ENCODE measurements at places on chromosomes 12 and 14.
A peak's percentile ranks its signal among the peaks of the same experiment; 100 is the strongest.

GRCh38 chr12:80553316-80553715, 109.3 kb downstream of the PTPRQ start:
- DNase-seq, result no peak

DNA sequence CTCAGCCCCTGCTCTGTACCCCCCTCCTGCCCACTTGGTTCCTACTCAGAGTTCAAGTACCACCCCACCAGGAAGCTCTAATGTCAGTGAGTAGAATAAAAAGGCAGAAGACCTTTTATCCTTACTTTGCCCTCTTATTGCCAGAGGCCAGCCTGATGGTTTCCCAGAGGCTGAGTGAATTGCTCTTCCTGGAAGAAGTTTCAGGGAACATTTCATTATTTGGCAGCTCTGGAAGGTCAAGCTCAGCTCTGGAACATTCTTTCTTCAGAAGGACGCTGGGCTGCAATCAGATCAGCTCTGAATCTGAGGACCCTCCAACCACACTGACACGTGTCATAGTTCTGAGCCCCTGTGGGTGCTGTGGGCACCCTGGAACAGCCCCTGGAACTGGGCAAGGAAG, 188.9 kb downstream of the ETV6 start:
- DNase-seq, result no peak

- DNase-seq, result peak; percentile 52
Measured at GRCh38 chr12:131434208-131435125, 276.4 kb upstream of the SFSWAP start.

DNA sequence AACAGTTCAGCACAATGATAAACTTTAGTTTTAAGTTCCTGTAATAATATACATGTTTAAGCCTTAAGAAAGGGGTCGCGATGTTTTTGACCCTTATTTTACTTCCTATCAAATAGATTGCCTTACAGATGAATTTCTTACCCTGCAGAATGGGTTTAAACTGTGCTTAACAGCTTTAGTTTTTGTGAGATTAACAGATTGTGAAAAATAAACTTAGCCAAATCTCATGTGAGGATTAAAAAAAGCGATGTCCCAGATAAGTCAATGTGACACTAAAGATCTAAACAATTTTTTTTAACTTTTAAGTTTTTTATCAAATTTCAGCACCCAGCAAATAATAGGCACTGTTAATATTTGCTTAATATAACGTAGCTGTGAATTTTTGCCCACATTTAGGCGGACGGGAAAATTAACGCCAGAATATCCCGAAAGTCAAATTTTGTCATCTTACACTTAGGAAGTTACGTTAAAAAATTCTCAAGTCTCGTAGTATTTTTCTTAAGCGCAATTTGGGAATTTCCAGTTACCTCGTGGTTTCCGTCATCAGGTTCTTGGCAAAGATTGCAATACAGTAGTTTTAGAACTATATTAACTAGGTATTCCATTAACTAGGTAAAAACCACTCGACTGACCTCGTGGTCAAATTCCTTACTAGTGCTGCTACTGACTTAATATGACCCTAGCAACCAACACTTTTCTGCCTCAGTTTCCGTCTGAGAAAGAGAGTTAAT, 1.2 kb downstream of the HNRNPC start:
- no peak for DNase-seq

DNA sequence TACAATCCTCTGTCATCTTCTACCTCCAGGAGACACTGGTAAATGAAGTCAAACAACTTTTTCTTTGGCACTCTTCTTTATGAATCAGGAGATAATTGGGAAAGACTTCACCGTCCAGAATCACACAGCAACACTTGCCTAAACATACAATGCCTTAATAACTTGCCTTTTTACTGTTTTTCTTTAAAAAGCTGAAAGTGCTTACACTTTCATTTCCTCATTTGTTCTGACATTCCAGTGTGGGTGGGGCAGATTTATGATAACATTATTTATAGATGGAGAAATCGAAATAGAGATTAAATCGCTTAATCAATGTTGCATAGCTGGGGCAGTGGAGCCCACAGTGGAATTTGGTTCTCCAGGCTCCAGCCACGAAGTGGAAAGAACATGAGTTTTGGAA, 2.8 kb upstream of the FRS2 start:
- no peak for DNase-seq

DNA sequence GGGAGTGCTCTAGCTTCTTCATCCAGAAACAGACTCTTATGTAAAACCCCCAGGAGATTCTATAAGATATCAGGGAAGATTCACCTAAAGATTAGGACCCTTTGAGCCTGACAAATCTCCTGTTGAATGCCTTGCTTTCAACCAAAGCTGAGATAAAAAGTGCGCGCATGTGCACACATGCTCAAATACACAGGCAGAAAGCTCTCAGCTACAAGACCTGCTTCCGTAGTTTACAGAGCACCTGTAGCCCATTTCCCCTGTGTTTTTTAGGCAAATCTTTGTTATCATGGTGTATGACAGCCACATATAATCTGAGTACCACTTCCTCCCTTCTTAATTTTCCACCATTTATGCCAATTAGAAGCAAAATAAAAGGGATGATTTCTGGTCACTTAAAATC, 866.9 kb downstream of the NRXN3 start:
- DNase-seq, result no peak

GRCh38 chr12:127393465-127393864, 873.5 kb upstream of the TMEM132C start:
- no peak for DNase-seq

DNA sequence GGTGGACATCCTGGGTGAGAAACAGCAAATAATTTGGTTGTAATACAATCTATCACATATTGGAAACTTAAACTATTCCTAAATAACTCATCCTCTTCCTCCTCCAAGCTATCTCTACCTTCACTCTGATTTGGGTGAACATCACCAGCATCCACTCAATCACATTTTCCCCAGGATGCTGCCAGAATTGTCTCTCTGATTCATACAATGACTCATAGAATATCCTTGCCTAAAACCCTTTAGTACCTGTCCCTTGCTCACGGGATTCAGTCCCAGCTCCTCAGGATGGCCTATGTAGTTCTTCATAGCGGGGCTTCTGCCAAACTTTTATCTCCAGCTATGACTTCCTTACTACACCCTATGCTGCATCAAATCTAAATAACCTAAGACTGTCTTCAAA, 146.8 kb downstream of the EMP1 start:
- DNase-seq, result no peak

GRCh38 chr14:28761438-28762291, 4.9 kb upstream of the FOXG1 start:
- no peak for DNase-seq

DNA sequence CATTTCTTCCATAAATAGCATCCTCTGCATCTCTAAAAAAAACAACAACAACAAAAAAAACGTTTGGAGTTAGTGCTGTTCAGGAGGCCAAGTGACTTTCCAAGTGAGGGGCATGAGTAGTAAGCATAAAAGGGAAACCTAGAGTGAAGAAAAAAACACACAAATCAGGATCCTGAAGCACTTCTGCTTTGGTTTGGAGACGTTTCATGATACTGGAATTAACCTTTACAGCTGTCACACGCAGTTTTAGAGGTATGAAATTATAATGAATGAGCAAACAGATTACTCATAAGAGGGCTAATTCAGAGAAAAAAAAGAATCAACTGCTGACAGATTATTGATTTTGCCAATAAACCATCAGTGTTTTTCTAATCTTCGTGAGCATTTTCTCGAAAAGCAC, 3.8 kb downstream of the SRSF9 start:
- DNase-seq, result no peak

DNA sequence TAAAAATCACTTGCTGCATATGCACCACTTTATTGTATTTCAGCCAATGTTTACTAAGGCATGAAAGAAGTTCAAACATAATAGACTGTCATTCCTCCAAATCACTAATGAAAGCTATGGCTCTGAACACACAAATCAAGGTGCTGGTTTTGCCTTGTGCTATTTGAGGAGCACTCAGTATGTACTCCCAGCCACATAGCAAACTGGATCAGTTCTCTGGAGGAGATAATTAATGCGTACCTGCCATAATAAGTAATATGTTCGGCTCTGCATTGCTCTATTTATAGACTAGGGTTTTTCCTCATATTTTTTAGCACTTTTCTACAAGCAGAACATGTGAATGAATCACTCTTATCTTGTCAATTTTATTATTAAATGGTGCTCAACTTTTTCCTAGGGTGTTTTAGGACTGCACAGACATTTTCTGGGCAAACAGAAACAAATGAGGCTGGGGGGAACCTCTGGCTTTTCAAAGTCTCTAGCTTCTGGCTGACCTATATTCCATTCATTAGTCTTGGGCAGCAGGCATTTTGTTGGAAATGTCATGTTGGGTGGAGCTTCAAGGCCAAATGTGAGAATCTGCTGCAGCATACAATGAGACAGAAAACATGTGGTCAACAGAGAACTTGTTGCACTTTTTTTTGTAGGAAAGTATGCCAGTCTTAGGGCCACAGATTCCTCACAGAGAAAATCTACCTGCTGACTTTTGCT, 88.4 kb downstream of the GRIP1 start:
- DNase-seq, result no peak

DNA sequence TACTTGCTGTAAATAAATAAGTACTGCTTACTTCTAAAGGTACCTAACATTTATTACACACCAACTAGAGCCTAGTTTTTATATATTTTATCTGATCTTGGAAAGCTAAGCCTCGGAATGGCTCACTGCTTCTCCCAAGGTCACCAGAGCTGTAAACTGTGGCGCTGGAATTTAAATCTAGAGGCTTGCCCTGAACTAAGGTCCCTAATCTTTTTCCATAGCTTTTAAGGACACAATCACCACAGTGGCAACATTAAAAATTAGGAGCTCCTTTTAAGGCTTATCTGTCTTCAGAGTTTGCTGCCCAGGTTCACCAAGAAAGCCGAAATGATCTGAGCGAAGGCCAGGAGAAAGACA, 670 bp downstream of the CCNB1IP1 start:
- DNase-seq, result no peak

DNA sequence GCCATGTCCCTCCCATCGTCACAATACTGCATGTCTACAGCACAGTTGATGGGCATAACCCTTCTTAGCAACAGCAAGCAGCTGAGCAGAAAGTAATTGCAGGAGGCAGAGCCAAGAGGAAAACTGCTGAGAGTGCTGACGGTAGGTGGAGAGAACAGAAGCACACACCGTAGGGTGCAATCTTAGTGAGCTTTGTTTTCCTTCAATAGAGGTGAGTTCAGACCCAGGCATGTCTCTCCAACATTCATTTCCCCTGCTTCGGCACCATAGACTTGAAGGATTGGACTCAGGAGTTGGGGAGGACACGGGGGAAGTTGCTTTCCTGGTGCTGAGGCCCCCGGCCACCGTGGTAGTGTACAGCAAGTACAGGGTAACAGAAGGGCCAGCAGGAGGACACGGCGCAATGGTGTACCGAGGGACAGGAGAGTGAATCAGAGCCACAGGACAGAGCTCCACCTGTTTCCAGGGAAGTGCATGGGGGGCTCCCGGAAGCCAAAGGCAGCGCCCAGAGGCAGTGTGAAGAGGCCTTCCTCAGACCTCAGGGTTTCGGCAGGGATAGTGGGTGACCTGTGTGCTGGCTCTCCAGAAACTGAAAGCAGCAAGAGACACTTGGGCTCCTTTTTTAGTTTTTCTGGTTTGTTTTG, 36.3 kb upstream of the SINHCAF start:
- peak; percentile 89 for DNase-seq

- DNase-seq, result no peak
Measured at GRCh38 chr14:49755378-49755777, 12.6 kb upstream of the KLHDC2 start.

- DNase-seq, result peak; percentile 85
Measured at GRCh38 chr14:32939254-32940065, 781 bp downstream of the NPAS3 start.

DNA sequence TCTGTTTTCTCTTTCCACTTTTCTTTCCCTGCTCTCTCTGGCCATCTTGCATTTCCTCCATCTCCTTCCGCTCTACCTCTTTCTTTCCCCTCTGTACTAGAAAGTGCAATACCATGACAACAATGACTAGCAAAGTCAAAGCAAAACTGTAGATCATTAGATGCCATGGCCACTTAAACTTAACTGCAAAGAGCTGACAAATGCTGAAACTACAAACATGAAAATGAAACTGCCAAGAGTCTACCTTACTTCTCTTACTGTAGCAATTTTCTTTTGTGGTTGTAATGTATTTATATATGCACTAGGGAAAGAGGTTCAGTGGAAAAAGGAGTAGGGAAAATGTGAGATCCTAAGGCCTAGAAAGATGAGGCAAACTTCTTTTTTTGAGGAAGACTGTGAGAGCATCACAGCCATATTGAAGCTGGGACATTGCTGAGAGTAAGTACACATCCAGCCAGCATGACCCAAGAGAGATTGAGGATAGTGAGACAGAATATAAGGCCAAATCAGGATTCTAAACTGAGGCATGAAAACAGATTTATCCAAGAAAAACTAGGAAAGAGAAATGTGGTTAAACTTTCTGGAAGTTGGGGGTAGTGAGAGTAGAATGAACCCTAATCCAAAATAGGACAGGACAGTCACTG, 276.6 kb upstream of the NAV3 start:
- DNase-seq, result no peak

GRCh38 chr12:52172956-52173355, 18.9 kb downstream of the KRT80 start:
- no peak for DNase-seq

DNA sequence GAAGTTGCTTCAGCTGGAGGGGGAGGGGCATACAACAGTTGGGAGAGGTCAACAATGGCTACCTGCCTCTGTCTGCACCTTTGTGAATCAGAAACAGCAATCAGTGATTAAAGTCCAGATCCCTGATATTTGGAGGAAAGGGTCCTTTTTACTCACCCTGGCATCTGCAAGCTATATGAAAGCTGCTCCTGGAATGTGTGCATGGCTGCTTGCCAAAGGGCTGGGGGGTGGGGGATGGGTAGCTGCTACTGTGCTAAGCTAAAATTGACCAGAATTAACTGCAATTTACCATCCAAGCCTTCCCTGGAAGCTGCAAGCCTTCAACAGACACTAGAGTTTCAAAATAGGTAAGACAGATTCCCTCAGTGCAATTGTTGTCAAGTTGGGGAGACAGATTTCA, 13.5 kb upstream of the GTF2A1 start:
- no peak for DNase-seq

- peak; percentile 62 for DNase-seq
Measured at GRCh38 chr12:1795221-1795784, 25.1 kb upstream of the LRTM2 start.

DNA sequence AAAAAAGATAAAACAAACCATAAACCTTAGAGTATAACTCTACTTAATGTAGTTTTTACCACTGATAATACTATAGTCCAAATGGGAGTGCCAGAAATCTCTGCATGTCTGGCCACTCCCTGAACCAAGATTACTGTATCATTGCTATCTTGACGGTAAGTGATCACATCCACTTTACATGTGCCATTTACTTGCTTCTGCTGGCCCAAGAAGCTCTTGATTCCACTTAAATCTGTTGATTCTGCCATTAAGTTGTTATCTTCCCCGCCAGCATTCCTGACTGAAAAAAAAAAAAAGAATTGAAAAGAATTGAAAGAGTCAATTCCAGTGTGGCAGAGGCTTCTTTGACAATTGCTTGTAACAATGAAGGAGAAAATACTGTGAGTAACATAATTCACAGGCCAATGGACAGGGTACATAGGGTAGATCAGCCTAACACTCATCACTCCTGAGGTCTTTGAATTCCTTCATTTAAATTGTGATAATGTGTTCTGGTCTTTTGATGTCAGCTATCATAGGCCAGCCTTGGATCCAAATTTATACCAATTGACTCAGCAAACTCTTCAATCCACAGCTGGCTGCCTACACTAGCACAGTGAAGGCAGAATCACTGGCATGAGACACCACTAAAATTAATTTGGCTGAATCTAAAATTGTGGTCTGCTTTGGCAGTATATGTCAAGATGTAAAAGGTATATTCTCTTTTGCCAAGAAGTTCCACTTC, 665.2 kb upstream of the FLRT2 start:
- DNase-seq, result no peak

- DNase-seq, result no peak
Measured at GRCh38 chr14:101073598-101073965, 170.1 kb upstream of the RTL1 start.

- DNase-seq, result no peak
Measured at GRCh38 chr14:67952786-67953185, 133.2 kb downstream of the RAD51B start.

All from islet precursor cell (in vitro differentiated cells).